Activated naive CD4-positive, alpha-beta T cell (primary cell): ENCODE measurements at places on chromosomes 6 and 20.
A peak's percentile ranks its signal among the peaks of the same experiment; 100 is the strongest.

DNA sequence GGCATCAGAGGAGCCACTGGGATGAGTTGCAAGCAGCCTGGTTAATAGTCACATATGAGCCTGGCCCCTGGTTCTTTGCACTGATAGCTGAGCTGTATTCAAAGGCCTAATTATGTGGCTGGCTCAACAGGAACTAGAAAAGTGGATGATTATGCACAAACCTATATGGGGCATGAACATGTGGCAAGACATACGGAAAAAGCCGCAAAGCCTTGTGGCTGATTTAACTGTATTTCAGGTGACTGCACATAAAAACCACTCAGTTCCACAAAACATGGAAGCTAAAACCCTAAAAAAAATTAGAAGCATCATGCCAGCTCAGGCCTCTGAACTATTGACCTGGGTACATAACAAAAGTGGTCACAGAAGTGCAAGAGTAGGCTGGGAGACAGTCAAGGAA, 13.0 kb upstream of the MUC22 start:
- no peak for DNase-seq

DNA sequence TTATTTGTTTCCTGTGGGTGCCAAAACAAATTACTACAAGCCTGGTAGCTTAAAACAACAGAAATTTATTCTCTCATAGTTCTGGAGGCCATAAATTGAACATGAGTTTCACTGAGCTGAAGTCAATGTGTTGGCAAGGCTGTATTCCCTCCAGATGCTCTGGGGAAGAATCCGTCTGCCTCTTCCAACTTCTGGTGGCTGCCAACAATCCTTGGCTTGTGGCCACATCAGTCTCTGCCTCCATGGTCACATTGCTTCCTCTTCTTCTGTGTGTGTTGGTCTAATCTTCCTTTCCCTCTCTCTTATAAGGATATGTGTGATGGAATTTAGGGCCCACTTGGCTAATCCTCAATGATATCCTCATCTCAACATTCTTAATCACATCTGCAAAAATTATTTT, 92.8 kb upstream of the EPB41L1 start:
- DNase-seq: no peak

DNA sequence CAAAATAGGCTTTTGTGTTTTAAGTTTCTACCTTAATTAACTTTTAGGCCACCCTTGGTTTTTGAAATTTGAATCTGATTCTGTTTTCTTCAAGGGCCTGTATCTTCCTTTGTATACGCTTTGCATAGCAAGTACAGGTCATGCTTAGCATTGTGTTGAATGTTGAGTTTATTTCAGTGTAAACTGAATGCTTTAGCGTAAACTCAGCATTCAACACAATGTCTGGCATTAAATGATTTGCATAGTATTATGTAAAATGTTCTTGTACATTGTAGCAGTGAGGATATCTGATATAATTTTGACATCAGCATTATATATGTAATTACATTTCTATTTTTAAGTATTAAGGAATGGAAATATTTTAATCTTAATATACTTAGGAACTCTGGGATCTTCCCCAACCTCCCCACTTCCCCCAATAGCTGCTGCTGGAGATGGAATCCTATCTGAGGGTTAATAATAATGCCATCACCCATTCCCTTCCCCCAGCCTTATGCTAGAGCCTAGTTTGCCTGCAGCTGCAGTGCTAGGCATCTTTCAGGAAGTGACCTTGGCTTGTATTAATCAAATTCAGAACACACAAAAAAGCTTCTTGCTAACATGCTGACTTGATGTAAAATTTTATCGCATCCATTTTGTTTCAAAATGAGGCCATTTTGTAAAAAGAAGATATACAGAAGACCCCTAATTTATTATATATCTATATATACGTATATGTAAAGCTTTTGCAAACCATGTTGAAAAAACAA, 73.1 kb downstream of the NCOA3 start:
- no peak for DNase-seq

DNA sequence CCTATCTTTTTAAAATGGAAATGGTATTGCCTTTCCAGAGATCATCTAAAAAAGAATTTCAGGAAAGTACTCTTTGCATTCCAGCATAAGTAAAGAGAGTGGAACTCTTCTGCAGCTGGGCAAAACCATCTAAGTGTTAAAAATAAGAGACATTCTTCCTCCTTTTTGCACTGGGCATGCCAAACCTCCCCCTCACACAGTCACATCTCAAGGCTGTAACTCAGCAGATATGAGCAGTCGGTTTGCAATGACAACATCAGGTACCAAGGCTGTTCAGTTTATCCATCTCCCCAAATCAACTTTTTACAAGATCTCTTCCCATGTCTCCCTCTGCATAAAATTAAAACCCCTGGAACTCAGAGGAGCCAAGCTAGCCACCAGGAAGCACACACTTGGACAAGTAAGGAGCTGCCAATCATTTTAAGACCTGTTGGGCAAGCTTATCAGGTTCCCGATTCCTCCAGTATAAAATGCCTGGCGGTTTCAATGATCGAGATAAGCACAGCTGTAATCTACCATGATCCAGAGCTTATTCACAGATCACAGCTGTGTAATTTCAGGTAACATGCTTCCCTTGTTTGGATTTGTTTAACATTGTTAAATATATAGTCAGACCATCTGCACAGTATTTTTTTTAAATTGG, 23.2 kb downstream of the ID4 start:
- no peak for DNase-seq

- DNase-seq: no peak
Observed at GRCh38 chr6:24929242-24929641, 6.5 kb downstream of the RIPOR2 start.

DNA sequence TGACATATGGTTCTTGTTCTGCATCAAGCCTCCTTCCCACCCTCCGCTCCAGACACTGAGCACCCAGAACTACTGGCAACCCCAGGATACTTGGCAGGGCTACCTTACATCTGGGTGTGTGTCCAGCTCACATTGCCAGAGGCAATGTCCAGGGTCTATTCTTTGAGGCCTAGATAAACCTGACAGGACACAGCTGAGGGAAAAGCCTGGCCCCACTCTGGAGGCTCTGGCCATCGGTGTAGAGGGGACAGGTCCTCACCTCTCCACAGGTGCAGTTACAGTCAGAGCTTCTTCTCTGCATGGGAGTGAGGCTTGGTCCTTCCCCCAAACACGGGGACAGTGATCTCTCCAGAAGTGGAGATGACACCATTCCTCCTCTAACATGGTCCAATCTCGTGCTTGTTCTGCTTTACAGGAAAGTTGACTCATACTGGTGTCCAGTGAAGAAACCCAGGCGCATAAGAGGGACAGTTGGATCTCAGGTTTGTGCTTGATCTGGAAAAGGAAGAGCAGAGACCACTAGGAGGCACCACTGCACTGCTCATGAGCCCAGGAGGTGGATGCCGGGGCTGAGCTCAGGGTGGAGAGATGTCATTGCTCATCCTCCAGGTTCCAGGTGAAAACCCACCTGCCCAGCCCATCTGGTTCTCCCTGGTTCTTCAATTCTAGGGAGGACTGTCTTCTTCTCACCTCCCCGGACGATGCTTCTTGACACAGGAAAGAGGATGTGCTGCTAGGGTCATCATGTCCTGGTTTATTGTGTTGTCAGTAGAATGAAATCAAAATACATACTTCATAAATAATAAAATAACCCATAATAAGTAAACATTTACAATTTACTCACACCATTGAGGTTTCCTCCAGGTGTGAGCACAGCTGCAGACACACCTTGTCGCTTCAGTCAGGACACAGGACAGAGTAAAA, 14.7 kb downstream of the HLA-F start:
- DNase-seq: no peak

GRCh38 chr6:88670369-88670768, 293.0 kb downstream of the RNGTT start:
- no peak for DNase-seq

DNA sequence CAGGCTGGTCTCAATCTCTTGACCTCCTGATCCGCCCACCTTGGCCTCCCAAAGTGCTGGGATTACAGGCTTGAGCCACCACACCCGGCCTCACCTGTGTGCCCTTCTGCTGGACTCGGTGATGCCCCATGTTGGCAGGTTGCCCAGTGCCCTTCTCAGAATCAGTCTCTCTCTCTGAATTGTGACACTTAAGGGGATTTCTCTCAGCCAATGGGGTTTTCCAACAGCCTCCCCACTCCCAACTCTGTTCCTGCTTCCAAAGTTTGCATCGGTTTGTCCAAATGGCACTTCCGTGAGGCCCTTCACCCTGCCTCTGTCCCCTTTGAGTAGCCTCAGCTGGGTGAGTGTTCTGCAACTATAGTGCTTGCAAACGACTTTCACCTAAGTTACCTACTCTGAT, 3.1 kb upstream of the MRPS10 start:
- DNase-seq: no peak

GRCh38 chr20:50788045-50788991, 6.5 kb upstream of the BCAS4 start:
- no peak for DNase-seq

DNA sequence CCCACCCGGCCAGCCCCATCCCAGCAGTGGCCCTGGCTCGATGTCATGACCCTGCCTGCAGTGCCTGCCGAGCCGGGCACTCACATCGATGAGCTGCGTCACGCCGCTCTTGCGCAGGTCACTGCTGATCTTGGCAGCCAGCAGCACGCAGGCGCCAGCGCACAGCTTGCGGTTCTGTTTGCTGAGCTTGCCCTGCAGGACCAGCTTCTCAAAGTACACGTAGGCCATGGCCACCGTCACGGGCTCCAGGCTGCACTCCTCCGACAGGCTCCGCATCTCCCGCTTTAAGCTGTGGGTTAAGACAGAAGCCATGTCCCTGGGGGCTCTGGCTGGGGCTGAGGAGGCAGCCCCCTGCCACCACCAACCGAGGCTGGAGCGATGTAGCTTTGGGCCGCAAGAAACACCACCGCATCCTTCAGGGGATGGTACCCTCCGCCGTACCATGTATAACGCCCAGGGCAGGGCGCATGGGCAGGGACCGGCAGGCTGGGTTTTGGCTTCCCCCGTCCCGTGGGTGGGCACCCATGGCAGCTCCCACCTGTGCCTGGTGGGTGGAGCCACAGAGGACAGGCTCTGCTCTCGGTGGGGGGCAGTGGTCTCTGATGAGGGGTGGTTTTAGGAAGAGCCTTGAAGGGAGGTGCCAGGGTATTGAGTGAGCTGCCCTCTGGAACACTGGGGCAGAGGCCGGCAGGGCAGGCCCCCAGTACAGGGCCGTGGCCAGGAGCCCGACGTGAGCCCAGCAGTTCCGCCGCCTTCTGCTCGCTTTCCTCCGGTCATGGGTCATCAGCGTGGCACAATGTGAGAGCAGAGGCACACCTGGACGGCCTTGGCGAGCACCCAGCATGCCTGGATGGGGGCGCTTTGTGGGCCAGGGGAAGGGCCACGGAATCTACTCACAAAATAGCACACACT, 4.5 kb downstream of the RPS21 start:
- DNase-seq: no peak

GRCh38 chr6:99350573-99350972, 1.1 kb upstream of the FAXC start:
- DNase-seq: no peak

- DNase-seq: no peak
Observed at GRCh38 chr6:80235647-80236046, 129.2 kb downstream of the BCKDHB start.

DNA sequence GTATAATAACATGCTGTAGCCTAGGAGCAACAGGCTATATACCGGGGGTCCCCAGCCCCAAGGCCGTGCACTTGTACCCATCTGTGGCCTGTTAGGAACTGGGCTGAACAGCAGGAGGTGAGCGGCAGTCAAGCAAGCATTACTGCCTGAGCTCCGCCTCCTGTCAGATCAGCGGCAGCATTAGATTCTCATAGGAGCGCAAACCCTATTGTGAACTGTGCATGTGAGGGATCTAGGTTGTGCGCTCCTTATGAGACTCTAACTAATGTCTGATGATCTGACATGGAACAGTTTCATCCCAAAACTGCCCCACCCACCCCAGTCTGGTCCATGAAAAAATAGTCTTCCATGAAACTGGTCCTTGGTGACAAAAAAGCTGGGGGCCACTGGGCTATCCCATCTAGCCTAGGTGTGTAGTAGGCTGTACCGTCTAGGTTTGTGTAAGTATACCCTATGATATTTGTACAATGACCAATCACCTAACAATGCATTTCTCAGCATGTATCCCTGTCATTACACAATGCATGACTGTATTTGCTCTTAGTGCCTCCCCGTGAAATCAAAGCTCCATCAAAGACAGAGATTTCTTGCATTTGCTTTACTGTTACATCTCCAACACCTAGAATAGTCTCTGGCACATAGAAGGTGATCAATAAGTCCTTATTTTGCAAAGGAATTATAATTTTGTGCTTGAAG, 30.8 kb downstream of the NHSL1 start:
- no peak for DNase-seq

DNA sequence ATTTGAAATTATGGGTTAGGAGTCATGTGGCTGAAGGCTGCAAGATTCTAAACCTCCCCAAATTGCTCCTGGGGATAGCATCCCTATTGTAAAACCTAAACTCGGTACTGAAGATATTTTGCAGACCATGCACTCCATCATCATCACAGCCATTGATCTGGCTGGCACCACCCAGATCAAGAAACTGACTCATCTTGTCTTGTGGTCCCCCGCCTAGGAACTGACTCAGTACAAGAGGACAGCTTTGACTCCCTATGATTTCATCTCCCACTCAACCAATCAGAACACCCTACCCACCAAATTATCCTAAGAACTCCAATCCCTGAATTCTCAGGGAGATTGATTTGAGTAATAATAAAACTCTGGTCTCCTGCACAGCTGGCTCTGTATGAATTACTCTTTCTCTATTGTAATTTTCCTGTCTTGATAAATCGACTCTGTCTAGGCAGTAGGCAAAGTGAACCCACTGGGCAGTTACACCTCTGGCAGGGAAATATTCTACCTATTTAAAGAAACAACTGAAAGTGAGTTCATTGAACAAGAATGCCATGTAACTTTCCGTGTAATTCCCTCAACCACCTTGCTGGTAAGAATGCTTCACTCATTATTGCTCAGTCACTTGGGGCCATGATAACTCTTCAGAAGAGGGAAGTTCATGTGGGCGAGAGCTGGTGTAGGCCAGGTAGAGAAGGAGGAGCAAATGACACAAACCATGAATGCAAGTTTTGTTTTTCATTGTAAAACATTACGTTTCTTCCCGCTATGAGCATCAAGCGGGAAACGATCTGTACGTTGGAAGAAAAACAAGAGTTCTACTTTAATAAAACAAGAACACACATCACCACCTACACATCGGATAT, 602.9 kb upstream of the ARID1B start:
- DNase-seq: no peak

- DNase-seq: no peak
Observed at GRCh38 chr6:16257999-16258708, 19.8 kb downstream of the GMPR start.

DNA sequence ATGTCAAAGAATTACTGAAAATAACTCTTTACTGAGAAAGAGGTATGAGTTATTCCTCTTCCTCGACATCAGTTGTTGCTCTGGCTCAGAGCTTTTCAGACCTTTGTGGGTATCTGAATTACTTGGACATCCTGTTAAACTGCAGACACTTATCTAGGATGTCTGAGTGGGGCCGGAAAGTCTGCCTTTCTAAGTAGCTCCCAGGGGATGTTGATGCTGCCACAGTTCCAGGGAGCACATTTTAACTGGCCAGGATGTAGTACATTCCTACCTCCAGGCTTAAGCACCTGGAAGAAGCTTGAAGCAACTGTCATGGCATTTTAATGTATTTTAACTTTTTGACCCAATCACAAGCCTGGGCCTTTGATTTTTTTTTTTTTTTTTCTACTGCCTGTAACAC, 265.8 kb upstream of the PLCB4 start:
- DNase-seq: no peak

- DNase-seq: peak; percentile 26
Observed at GRCh38 chr20:44215125-44215524, 4.6 kb upstream of the OSER1 start.
